ENCODE measurements at places on chromosomes 3 and 15. TPM values are rescaled to one million over a fixed set of nuclear protein-coding genes. Genes with fewer than 3 reads are reported as not detected.

GRCh38 chr15:68765602-68766368, 54.9 kb downstream of the ANP32A start:
- DNase-seq = no peak

DNA sequence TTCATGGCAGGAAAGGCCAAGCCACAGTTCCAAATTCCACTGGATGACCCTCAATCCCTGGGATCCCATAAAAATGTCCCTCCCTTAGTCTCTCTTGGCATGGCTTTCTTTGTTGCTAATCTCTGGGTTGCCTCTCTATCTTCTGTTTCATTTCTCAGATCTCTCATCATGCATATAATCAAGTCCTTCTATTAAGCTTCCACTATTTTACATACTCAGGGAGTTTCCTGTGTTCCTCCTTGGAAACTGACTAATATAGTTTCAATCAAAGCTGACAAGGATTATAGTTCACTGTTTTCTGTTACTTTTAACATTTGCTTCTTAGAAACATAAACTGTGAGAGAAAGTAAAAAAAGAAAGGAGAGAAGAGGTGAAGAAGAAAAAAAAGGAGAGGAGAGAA, 113.8 kb upstream of the COL8A1 start:
- DNase-seq = no peak

DNA sequence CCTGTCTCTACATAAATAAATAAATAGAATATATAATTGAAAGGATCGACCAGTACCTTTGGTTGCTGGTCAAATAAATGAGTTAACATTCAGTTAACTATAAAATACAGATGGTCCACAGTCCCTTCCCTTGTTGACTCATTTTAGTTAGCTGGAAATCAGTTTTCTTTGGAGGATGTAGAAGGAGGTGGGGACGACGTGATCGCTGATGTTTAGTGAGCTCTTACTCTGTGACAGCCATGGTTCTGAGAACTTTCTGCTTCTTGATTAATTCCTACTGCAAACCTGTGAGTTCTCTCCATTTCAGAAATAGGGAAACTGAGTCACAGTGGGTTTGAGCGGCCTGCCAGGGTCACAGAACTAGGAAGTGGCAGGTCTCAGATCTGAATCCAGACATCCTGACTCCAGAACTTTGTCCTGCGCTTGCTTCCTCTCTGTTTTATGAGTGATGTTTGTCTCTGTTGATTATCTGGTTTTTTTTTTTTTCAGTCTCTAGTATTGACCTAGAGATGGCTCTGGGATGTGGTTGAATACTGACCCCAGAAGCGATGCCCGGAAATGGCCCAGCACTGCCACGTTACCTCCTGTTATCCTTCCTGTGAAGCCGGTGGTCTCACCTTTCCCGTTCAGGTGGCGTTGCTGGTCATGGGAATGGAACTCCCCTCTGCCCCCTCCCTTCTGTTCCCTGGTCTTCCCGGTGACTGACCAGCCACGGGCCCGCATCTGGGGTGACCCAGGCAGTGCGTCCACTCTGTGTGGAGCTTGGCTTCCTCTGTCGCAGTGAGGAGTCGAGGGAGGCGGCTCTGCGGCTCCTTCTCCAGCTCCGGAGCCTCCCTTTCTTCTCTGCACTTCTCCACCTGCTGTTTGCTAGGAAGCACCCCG, 18.2 kb downstream of the SYNM start:
- DNase-seq = no peak

Gene C3orf85
- total RNA-seq = not detected

GRCh38 chr3:79067734-79068133, 700.1 kb downstream of the ROBO1 start:
- no peak for DNase-seq

DNA sequence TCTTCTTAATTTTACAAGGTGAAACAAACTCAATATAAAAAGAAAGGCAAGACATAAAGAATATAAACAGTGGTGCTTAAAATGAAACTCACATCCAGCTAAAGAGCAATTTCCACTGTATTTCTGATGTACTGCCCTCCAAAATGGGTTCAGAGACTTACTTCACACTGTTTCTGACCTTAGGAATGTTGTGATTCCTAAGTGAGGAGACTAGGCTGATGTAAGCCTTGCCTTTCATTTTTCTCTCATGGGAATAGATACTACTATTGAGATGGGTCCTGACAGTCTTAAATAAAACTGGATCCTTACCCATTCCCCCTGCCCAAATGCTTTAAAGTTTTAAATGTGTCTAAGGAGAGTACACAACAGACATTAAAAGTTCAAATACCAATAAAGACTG, 86.9 kb downstream of the CBLB start:
- DNase-seq = no peak

GRCh38 chr3:143283432-143284128, 164.0 kb downstream of the CHST2 start:
- no peak for DNase-seq

Gene SEC22A
- 6.5 TPM for total RNA-seq

DNA sequence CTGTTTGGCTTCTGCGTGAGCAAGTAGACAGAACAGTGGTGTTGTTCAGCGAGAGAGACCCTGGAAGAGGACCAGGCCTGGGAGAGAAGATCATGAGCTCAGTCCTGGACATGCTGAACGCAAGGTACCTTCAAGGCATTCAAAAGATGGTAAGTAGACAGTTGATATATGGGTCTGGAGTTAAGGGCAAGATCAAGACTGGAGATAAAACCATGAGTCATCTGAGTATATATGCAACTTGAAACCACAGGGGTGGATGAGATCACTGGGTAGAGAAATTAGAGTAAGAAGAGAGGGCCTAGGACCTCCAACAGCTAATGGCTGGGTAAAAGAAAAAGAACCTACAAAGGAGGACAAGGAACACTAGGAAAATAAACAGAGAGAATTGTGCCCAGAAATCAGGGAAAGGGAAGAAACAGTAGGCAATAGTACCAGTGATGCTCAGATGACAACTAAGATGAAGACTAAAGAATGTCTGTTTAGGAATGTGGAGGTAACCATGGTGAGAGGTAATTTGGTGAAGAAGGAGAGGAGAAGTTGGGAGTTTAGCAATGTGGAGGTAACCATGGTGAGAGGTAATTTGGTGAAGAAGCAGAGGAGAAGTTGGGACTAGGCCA, 343.2 kb upstream of the ADAMTS9 start:
- DNase-seq = no peak

DNA sequence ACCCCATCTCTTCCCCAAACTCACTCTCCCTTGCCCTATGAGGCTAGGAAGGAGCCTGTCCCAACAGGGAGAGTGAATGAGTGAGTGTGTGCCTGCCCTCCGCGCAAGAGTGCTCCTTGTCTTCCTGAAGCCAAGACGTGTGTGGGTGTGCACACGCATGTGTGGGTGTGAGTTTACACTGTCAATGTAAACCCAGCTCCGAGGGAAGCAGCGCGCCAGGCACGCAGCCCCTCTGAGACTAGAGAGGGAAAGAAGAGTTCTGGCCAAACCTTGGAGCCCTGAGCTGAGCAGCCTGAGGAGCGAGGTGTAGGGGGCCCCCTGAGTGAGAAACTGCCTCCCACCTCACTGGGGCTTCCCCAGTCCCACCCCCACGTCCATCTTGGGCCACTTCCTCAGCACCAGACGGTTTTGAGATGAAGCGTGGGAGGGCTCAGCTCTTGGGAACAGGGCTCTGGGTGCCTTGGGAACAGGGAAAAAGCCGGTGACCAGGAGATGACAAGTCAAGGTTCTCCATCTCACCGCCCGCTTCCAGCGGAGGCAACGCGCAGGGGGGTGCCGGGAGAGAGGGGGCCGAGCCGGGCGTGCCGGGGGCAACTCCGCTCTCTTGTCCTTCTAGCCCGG, 5.1 kb downstream of the MECOM start:
- DNase-seq = peak; percentile 47

- DNase-seq = no peak
These were observed 154.3 kb upstream of the CCDC54 start for GRCh38 chr3:107222907-107223306.

DNA sequence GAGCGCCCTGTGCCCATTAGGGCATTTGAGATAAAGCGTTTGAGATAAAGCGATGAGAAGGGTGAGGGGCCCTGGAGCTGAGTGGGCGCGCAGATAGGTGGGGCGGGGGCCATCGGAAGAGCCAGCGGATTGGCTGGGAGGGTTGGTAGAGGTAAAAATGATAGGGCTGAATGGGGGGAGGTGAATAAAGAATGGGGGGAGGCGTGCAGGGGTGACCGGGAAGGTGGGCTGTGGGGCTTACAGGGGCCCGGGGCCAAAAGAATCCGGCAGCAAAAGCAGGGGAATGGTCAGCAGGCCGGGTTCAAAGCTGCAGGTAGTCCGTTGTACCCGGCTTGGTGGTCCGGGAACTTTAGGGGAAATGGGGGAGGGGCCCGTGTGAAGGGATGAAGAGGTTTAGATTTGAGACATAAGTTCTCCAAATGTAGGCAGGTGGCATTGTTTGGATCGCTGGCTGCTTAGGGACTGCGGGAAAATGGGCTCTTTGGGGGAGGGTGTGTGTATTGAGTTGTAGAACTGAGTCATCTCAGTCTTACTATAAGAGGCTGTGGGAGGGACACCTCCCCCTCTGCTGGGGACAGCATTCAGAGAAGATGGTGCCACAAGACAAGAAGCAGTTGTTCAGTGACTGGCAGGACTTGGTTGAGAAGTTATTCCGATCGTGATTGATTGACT, 610 bp downstream of the ARID3B start:
- no peak for DNase-seq

GRCh38 chr3:10353661-10354360, 32.9 kb upstream of the SEC13 start:
- DNase-seq = no peak

Gene C3orf20
- not detected for total RNA-seq

Gene C3orf80
- not detected for total RNA-seq
